ENCODE measurements at places on chromosomes 2 and 18.

DNA sequence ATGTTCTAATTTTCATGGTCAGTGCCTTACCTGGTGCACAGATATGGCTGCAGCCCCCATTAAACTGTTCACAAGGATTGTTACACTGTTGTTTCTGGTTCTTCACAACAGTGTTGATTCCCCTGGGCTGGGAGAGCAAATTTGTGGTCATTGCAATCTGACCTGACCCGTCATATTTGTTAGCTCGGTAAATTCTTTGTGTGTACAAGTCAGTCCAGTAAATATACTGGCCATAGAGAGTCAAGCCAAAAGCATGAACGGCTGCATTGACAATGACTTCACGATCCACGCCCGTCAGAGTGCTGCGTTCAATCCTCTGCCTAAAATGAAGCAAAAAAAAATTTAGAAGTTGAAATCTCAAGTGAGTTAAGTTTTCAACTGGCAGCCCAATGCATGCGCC, 134.6 kb downstream of the DHRS9 start:
- no peak for DNase-seq

DNA sequence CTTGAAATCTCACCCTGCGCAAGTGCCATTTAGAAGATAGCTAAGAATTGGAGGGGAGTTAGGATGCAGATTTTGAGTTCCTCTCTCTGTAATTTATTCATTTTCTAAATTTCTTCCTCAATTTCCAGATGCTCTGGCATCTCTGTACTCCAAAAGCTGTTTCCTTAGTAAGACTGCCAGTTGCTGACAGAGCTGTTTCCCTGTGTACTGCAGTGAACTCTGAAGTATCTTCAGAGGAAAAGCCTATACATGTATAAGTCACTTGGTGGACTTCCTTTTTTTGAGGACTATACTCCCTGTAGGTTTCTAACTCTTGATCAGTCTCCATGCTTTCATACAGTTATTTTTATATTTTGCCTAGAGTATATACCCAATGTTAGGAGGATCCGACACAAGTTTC, 1.5 kb upstream of the RESP18 start:
- DNase-seq = no peak

DNA sequence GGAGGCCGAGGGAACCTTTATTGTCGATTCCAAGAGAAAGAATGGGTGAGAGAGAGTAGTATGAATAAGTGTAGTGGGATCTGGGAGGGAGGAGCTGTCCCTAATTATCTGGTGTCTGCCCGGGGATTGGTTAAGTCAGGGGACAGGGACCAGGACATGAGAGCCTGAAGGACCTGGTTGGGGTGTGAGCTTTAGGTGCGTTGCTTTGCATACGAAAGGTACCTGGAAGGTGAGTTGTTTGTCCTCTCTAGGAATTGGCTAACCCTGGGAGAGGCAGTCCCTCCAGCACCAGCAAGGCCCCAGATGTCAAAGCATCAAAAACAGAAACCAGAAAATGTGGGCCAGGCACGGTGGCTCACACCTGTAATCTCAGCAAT, 48.1 kb upstream of the RPL31 start:
- no peak for DNase-seq

DNA sequence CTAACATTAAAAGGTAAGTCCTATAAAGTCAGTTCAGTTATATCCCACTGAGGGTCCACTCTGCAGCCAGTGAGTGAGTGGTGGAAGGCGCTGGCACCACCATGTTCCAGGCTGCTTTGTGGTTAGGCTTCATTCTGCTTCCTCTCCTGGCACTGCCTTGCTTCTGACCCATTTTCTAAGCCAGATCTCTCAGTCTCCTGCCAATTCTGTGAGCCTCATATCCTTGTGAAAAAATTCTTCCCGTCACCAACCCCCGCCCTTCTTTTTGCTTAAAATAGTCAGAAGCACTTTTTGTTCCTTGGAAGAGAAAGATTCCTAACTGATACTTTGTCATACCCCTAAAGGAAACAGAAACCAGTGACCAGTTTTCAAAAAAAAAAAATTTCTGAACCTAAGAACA, 139.8 kb upstream of the NCK2 start:
- DNase-seq = no peak

DNA sequence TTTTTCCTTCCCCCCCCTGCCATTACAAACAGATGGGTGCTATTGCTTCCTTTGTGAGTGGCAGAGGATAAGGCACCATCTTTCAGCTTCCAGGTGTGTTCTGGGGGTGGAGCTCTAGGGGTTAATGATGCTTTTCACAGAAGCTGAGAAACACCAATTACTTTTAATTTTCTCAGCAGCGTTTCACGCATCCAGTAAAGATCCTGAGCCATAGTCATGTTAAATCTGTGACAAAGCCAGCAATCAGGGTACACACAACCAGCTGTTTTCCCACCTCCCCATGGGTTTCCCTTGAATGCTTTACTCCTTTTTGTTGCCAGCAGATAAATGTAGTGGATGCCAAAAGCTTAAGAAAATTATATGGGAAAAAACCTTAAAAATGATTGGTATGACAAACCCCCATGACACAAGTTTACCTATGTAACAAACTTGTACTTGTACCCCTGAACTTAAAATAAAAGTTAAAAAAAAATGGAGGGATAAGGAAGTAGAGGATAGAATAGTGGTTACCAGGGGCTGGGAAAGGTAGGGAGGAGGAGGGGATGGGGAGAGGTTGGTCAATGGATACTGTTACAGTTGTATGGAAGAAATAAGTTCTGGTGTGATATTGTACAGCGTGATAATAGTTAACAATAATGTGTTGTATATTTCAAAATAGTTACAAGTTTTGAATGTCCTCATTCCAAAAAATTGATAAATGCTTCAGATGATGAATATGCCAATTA, 70.0 kb downstream of the ACOXL start:
- no peak for DNase-seq

Data from stimulated activated CD8-positive, alpha-beta memory T cell treated with anti-CD3 and anti-CD28 coated beads, Interleukin-15, amount 100 ng/mL, for 1 hour (primary cell).